ENCODE measurements at places on chromosomes 7 and 10.

DNA sequence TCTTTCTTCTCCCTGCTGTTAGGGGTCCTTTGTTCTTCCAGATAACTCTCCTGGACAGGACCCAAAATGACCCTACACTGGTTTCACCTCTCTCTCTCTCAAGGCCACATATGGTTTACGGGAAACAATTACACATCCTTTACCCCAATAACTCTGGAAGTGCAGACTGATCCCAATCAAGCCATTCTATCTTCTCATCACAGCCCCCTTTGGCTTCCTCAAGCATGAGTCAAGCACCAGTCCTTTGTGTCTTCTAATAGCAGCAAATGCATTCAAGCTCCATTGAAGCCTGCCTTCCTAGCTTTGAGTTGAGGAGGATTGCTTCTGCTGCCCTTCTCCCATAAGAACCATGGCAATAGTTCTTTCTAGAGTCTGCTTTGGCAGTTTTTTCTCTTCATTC lies 20.2 kb downstream of the C10orf67 start:
- no peak for DNase-seq

DNA sequence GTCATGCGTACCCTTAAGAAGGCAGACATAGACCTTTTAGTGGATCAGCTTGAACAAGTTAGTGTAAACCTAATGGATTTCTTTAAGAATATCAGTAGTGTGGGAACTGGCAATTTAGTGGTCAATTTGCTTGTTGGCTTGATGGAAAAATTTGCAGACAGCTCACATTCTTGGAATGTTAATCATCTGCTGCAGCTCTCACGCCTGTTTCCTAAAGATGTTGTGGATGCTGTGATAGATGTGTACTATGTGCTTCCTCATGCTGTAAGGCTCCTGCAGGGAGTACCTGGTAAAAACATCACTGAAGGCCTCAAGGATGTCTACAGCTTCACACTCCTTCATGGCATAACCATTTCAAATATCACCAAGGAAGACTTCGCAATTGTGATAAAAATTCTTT lies 103.4 kb downstream of the ABCA13 start:
- no peak for DNase-seq

DNA sequence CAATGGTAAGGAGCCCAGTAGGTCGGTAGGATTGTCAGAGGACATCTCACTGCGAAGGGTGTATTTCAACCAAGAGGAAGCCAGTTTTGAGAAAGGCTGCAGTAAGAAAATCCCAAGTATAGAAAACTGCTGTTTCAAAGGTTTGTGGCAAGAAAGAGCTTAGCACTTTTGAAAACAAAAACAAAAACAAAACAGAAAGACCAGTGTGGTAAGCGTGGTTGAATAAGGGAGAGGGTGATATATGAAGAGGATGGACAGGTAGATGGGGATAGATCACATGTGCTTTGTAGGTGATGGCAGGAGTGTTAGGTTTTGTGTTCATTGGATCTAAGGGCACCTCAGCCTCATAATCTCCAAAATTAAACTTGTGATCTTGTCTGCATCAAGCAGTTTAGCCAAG lies 141.6 kb upstream of the WNT16 start:
- DNase-seq: no peak

DNA sequence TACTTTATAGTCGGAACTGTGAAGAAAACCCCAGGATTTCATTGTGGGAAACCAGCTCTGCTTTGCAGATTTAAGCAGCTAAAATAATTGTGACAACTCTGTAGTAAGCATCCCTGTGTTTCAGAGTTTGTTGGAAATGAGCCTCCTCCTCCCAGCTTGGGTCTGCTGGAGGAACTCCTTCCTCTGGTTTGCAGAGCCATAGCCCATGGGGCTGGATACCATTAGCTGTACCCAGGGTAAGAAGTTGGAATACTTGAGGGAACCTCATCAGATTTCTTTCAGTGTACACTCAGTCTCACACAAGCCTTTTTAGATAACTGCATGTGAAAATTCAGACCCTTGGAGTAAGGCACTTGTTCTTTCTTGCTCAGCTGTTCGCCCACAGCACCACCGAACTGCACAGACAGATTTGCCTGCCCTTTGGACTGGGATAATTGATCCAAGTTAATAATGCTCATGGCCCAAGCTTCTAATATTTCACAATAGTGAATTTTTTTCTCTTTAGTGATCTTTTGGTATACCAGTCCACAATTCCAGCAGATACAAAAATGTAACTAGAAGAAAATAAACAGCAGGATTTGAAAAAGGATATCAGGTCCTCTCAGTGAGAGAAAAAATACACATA lies 467.4 kb upstream of the FZD8 start:
- DNase-seq: no peak

DNA sequence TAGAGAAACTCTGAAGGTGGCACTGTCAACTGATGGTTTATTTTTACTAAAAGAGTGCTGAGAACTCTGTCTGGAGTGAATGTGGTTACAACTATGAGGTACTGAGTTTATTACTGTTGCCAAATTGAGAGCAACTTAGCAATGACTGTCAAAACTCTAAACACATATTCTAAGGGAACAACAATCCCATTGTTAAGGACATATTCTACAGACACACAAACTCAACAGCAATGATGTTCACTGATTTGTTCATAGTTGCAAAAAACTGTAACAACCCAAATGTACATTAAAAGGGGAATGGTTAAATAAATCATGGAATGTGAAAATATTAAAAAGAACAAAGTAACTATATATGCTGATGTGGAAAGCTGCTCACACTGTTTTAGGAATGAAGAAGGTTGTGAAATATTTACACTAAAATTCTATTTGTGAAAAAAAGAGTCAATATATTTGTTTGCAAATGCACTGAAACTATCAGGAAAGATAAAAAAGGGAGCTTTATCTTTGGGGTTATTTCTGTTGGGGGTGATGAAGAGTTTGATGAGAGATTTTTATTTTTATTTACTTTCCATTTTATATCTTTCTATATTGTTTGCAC lies 12.9 kb downstream of the PON2 start:
- DNase-seq: no peak

- DNase-seq: no peak
Measured at GRCh38 chr7:44189993-44190872, 994 bp upstream of the GCK start.

DNA sequence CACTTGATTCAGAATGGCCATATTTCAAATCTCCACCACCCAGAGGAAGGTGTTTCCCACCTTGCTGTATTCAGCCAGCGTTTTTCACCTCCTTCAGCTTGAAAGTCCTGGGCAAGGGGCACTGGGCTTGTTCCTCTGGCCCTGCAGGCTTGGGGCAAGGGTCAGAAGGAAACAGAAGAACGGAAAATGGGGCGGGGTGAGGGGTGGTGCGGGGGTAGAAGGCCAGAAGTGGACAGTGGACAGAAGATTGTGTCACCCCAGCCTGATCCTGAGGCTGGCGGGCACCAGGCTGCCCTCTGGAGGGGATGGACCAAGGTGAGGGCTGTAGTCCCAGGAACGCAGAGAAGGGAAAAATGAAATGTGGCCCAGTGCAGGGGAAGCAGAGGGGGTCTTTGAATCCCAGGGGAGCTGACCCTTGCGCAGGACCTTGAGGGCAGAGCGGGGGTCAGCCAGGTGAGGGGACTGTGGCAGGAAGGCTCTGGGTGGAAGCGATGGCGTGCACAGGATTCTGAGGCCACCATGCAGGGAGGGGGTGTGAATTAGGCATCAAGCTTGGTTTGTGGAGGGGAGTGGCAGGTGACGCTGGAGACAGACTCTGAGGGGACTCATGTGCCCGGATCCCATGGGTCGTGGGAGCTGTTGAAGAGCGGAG lies 23.0 kb downstream of the TMEM120A start:
- DNase-seq: no peak

DNA sequence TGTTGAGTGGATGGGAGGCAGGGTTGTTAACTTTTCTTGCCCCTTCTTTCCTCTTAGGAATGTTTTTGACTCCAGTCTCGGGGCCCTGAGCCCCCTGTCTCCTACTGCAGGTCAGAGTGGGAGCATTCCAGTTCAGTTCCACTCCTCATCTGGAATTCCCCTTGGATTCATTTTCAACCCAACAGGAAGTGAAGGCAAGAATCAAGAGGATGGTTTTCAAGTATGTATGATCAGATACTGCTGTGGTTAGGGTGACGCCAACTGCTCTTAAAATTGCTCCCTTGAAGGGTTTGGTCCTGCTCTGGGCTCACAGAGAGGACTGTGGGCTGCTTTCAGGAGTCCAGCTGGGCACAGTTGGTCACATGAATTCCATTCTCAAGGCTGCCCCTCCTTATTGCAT lies 22.0 kb downstream of the VWA2 start:
- DNase-seq: no peak

- no peak for DNase-seq
Measured at GRCh38 chr7:128933180-128933891, 4.4 kb upstream of the IRF5 start.
